ENCODE measurements at places on chromosomes 4 and X. TPM values are rescaled to one million over a fixed set of nuclear protein-coding genes. Genes with fewer than 3 reads are reported as not detected.

GRCh38 chrX:133033010-133033409, 63.9 kb downstream of the USP26 start:
- H3K4me3 ChIP-seq, result no peak overlapping the region
- no peaks in the 10 kb centered on the region for H3K4me1 ChIP-seq
- DNase-seq, result no peak
- no peaks in the 10 kb centered on the region for H3K36me3 ChIP-seq
- no peaks in the 10 kb centered on the region for H3K27me3 ChIP-seq

RBMXL3 gene
- polyA plus RNA-seq, result not detected

DNA sequence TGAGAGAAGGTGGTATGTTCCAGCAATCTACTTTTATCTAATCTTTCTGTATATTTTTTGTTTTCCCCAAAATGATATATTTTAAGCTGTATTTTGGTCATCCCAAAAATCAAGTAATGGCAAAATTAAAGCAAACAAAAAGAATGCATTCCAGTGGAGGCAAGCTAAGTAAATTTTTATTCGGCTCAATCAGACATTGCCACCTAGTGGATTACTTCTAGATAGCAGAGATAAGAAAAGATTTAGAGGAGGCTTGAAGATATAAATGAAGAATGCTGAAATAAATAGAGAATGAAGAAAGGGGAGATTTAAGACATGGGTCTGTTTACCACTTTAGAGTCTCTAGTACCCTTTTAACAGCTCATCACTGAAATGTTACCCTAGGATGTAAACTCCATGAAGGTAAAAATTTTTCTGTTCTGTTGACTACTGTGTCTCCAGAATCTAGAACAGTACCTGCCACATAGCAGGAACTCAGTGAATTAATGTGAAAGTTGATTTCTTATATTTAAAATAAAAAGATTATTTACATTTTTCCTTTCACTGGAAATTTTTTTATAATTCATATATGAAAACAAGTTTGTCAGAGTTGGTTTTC, 110.9 kb upstream of the ANK2 start:
- H3K27me3 ChIP-seq, result no peaks in the 10 kb centered on the region
- DNase-seq, result no peak
- no peak overlapping the region for H3K27ac ChIP-seq

DNA sequence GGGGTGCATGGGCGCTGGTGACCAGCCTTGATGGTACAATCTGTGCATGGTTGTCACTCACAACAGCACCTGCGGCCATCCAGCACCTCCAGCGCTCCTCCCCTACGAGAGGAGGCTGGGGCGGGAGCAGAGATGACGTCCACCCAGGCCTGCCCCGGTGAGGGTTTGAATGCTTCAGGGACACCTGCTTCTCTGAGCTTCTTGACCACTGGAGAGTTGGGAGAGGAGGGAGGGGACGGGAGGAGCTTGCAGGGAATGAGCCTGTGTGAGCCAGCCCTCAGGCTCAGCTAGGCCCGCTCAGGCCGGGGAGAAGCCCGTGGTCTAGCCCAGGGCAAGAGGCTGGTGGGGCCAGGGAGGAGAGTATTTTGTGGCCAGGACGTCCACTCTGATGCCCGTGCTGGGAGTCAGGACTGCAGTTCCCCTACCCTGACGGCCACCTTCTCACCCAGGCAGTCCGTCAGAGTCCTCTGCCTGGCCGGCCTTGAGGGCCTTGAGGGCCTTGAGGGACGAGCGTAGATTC, 59.2 kb downstream of the CPZ start:
- H3K36me3 ChIP-seq, result no peaks in the 10 kb centered on the region
- no peak for DNase-seq
- H3K4me1 ChIP-seq, result no peaks in the 10 kb centered on the region

GRCh38 chr4:133131829-133132460, 17.1 kb upstream of the PCDH10 start:
- H3K4me3 ChIP-seq, result no peak overlapping the region
- H3K27me3 ChIP-seq, result no peaks in the 10 kb centered on the region
- no peak for DNase-seq
- no peaks in the 10 kb centered on the region for H3K36me3 ChIP-seq

REST gene
- polyA plus RNA-seq, result 15.2 TPM

DNA sequence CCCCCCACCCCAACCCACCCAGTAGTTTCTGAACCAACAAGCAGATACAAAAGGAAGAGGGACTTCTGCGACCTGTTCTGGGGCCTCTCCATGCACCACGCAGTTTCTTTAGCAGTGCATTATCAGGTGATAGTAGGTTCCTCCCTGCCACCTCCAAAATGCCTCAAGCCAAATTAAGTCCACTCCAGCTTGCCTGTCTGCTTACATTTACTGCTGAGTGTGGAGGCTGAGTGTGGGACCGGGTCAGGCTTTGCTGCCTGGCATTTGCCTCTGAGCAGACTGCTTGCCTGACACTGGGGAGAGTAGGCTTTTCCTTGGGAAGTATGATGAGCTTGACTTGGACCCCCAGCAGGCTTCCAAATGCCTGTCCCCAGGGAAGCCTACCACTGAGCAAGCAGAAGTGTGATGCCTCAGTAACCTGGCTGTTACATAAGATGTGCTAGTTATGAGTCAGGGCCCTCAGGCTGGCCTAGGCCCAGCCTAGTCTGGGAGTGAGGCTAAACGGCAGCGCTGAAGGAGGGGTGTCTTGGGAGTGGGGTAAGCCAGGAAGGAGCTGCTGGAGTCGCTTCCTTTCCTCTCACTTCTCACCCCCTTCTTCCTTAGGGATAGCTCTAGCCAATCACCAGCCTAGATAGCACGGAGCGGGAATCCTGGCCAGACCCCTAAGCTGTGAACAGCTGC, 9.0 kb downstream of the TSC22D3 start:
- H3K27ac ChIP-seq, result no peak overlapping the region
- DNase-seq, result peak; percentile 79
- H3K27me3 ChIP-seq, result no peaks in the 10 kb centered on the region
- no peaks in the 10 kb centered on the region for H3K4me1 ChIP-seq
- no peak overlapping the region for H3K4me3 ChIP-seq

DNA sequence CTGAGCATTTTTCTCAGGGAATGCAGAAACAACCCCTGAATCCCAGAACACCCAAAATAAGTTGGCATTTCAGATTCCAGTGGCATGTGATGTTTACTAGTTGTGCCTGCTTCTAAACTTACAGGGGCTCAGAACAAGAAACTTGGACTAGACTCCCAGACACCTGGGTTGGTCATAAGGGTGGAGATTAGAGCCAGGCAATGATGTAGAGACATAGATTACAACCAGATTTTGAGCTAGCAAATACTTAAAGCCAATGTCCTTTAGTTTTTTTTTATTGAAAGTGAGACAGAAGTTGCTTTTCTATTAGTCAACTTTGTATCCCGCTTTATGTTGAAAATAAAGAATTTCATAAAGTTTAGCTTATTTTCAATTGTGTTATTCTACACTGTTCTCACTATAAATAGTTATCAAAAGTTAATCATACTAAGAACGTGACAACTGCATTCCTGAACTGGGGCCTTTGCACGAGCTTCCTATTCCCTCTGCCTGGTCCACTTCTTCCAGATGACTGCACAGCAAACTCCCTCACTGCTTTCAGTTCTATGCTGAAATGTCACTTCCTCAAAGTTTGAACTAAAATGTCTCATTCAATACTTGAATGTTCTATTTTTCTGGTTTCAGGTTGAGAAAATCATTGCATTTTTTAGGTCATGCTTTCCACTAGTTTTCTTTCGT, 224.7 kb upstream of the PPP1R2C start:
- no peaks in the 10 kb centered on the region for H3K27me3 ChIP-seq
- no peaks in the 10 kb centered on the region for H3K4me1 ChIP-seq
- no peak overlapping the region for H3K27ac ChIP-seq
- H3K36me3 ChIP-seq, result no peaks in the 10 kb centered on the region
- no peak overlapping the region for H3K4me3 ChIP-seq

BEND4 gene
- polyA plus RNA-seq, result 0.21 TPM

DNA sequence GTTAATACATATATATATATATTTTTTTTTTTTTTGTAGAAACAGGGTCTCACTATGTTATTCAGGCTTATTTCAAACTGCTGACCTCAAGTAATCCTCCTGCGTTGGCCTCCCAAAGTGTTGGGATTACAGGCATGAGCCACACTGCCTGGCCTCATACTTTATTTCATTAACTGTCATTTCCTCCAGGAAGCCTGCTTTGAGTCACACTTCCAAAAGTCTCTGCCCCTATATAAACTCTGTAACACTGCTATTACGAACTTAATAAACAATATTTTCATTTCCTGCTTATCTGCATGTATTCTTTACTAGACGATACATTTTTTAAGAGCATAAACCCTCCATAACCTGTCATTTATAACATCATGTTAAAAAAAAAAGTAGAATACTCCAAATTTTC, 167.2 kb downstream of the WDFY3 start:
- H3K27me3 ChIP-seq, result no peaks in the 10 kb centered on the region
- no peak overlapping the region for H3K4me3 ChIP-seq
- no peak for DNase-seq

DNA sequence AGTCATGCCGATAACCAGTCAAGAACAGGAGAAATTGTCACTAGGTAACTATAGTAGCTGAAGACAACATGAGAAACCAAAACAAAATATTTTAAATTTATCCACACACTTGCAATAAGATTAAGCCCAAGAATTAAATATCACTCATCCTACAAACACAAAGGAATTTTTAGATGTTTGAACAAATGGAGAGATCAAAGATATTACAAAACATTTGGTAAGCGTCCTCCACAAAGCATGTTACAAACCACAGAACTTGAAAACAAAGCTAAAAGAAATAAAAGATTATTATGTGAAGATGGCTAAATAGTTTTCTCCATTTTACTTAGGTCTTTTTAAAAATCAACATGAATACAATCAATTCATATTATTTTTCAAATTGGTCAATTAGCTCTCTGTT, 631.9 kb upstream of the INTU start:
- no peak for DNase-seq
- no peak overlapping the region for H3K27ac ChIP-seq
- H3K4me1 ChIP-seq, result no peaks in the 10 kb centered on the region
- H3K36me3 ChIP-seq, result no peaks in the 10 kb centered on the region
- H3K4me3 ChIP-seq, result no peak overlapping the region
- no peaks in the 10 kb centered on the region for H3K27me3 ChIP-seq

DNA sequence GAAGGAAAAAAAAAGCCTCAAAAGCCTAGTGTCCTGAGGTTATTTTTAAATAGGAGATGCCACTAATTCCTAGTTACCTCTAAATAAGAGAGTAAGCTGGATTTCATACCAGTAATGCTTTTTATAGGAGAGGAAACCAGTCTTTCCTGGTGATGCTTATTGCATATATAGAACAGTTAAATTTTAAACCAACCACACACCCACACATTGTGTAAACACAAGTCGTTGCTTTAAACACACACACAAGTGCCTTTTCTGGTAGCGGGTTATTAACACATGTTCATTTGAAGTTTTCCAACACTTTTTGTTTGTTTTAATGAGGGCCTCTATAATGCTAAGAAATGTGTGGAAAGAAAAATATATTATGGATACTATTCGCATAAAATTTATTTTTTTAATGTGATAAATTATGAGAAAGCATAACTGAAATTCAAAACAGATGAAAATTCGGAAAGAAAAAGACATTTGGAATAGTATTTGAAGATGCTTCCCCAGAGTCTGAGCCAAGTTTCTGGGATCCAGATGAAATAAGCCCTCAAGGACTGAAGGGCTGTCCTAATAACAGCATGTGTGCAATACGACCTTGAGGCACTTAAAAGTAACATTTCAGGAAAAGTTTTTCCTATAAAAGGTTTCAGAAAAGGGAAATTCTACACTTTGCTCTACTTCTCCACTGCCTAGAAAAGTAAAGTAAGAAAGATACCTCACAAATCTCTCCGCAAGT, 2.0 kb downstream of the ANTXR2 start:
- H3K36me3 ChIP-seq, result no peaks in the 10 kb centered on the region
- no peaks in the 10 kb centered on the region for H3K27me3 ChIP-seq
- peak overlapping the region; percentile 93 for H3K4me3 ChIP-seq
- peak overlapping the region; percentile 96 for H3K27ac ChIP-seq

MANBA gene
- polyA plus RNA-seq, result 15.6 TPM

DNA sequence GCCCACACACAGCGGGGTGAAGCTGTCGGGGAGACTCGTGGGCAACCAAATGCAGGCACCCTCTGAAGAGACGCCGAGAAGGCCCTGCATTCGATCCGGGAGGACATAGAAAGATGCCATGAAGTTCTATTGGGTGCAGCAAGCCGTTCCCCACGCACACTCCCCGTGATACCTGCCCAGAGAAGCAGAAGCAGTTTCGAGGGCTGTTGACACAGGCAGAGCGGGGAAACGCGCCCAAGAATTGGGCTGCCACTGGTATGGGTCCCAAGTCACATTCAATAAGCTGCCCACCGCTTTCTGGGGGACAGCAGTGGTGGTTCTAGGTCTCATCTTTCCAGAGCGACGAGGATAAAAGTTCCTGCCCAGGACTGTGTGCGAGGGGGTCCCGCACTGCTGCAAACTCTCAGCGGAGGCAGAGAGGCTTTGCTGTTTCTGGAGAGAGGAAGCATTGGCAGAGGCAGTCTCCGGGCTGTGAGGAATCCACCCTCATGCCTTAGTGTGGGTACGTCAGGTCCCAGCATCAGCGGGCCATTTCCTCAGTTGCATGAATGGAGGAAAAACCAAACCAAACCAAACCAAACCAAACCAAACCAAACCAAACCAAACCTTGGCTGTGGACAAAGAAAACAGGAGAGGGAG, 10.1 kb downstream of the PITX2 start:
- no peaks in the 10 kb centered on the region for H3K4me1 ChIP-seq
- DNase-seq, result no peak
- H3K36me3 ChIP-seq, result no peaks in the 10 kb centered on the region
- no peak overlapping the region for H3K4me3 ChIP-seq
- H3K27ac ChIP-seq, result no peak overlapping the region

DNA sequence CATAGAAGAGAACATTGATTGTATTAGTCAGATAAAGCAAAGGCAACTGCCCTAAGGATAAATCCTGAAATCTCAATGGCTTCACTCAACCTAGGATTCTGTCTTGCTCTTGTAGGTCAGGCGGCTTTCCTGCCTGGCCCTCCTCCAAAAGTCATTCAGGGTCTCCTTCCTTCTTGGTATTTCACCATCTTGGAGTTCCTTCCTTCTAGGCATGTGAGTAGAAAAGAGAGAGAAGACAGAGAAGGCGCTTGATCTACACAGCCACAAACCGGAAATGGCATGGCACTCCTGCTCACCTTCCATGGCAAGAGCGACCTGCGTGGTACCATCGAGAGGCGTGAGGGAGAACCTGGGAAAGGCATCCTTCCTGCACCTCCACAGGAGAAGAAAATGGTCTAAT, 45.3 kb upstream of the HELT start:
- H3K36me3 ChIP-seq, result no peaks in the 10 kb centered on the region
- no peak for DNase-seq
- no peaks in the 10 kb centered on the region for H3K27me3 ChIP-seq
- H3K4me1 ChIP-seq, result no peaks in the 10 kb centered on the region

Measured in ovary (tissue), 10 donors.